Kidney (tissue), 22 donors: ENCODE measurements at places on chromosomes 11 and 22.

- no peaks in the 10 kb centered on the region for H3K27me3 ChIP-seq
- H3K36me3 ChIP-seq, result no peaks in the 10 kb centered on the region
- DNase-seq, result no peak
These were observed 163.6 kb downstream of the GRIK4 start for GRCh38 chr11:120675171-120675570.

GRCh38 chr11:56764976-56765375, 16.5 kb upstream of the OR9G4 start:
- H3K27ac ChIP-seq, result no peak overlapping the region
- DNase-seq, result no peak
- no peaks in the 10 kb centered on the region for H3K4me1 ChIP-seq
- no peak overlapping the region for H3K4me3 ChIP-seq
- no peaks in the 10 kb centered on the region for H3K36me3 ChIP-seq

DNA sequence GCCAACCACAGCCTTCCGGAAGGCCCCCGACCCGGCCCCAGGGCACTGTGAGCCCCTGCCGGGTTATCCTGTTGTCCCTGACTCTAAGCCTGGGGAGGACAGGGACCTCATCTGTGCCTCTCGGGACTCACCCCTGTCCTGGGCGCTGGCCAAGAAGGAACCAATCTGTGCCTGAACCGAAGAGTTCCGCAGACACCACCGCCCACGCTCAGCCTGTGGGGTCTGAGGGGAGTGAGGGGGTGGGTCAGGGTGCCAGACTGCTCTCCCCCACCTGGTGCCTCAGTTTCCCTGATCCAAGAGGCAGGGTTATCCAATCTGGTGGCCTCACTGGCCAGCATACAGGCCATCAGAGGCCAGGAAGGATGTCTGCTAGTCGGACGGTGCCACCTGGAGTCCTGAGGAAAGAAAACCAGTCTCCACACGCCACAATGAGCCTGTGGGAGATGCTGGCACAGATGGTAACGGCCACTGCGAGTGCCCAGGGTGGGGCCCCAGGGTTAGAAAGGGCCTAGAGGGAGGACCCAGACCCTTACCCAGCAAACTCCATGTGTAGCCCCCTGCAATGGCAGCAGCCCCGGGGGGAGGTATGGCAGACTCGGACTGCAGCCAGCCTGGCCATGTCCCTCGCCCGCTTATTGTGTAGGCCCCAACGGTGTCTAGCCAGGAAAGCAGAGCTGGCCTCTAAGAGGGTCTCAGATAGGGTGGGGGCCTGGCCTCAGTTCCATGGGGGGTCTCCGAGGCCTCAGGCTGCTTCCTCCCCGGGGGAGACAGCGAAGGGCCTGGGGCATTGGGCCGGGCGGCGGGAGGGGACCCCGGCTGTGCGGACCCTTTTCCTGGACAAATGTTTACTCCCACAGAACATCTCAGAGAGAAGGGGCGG, 827 bp upstream of the TNNT3 start:
- no peaks in the 10 kb centered on the region for H3K36me3 ChIP-seq
- H3K4me1 ChIP-seq, result no peaks in the 10 kb centered on the region
- no peak overlapping the region for H3K4me3 ChIP-seq
- H3K27me3 ChIP-seq, result no peaks in the 10 kb centered on the region

GRCh38 chr11:119615882-119616196, 113.2 kb downstream of the NECTIN1 start:
- H3K36me3 ChIP-seq, result no peaks in the 10 kb centered on the region
- H3K27ac ChIP-seq, result no peak overlapping the region
- H3K4me3 ChIP-seq, result no peak overlapping the region
- H3K27me3 ChIP-seq, result no peaks in the 10 kb centered on the region
- no peak for DNase-seq
- no peaks in the 10 kb centered on the region for H3K4me1 ChIP-seq

DNA sequence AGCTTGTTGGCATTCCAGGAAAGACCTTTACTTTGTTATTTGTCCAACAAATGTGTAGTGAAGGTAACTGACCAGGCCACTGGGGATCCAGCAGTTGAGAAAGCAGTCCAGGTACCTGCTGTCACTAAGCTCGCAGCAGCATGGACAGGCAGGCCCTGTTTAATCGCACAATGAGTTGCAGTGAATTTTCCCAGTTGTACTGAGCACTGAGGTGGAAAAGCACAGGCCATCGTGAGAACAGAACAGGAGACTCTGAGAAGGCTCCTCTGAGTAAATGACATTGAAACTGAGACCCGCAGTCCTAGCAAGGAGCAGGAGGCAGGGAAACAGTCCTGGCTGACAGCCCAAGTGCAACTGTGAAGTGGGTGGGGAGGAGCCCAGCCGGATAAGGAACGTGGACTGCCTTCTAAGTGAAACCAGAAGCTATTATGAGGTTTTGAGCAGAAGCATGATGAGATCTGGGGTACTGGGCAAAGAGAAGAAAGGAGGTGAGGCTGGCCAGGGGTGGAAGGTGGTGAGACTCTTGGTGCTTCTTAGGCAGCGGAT, 39.8 kb upstream of the CDON start:
- H3K36me3 ChIP-seq, result no peaks in the 10 kb centered on the region
- H3K4me3 ChIP-seq, result no peak overlapping the region
- no peak for DNase-seq
- H3K4me1 ChIP-seq, result no peaks in the 10 kb centered on the region
- H3K27me3 ChIP-seq, result no peaks in the 10 kb centered on the region

- no peaks in the 10 kb centered on the region for H3K4me1 ChIP-seq
- no peaks in the 10 kb centered on the region for H3K27me3 ChIP-seq
- H3K4me3 ChIP-seq, result no peak overlapping the region
- no peak for DNase-seq
- no peaks in the 10 kb centered on the region for H3K36me3 ChIP-seq
These were observed 194.0 kb upstream of the CADM1 start for GRCh38 chr11:115698243-115698642.

DNA sequence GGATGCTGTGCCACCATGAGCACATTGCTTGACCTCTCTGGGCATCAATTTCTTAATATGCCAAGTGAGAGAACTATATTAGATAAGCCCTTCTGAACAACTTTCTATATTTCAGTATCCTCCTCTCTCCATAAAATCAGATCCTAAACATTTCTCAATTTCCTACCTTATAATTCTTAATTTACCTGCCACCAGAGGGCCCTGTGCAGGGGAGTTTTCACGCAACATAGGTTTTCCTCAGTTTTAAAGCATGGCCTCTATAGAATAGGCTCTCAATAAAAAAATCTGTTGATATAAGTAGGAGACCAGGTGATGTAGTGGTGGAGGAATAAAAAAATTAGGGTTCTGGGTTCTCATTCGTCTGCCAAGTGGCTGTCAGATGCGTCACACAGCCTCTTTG, 83.7 kb upstream of the DBX1 start:
- peaks cover under 1% of the 10 kb centered on the region for H3K4me1 ChIP-seq
- no peaks in the 10 kb centered on the region for H3K36me3 ChIP-seq
- no peak for DNase-seq
- no peak overlapping the region for H3K27ac ChIP-seq

DNA sequence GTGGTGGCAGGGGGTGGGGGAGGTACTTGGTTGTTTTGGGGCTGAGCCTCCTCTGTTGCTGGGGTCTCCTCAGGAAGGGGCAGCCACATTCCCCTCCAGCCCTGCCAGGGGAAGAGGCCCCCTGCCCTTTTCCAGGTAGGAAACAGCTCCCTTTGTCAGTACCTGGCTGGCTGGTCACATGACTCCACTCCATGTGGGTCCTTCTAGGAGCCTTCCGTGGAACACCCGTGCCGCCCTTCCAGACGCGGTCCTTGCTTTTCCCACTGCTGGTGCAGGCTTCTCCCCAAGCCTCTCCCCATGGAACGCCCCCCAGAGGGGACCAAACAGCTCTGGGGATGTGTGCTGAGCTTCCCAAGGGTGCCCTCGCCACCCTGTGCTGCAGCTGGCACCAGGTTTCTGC, 19.9 kb downstream of the IFT27 start:
- H3K27ac ChIP-seq, result no peak overlapping the region
- no peak overlapping the region for H3K4me3 ChIP-seq
- no peaks in the 10 kb centered on the region for H3K36me3 ChIP-seq
- no peaks in the 10 kb centered on the region for H3K27me3 ChIP-seq

- no peaks in the 10 kb centered on the region for H3K27me3 ChIP-seq
- no peak overlapping the region for H3K4me3 ChIP-seq
- DNase-seq, result no peak
- no peak overlapping the region for H3K27ac ChIP-seq
These were observed 21.6 kb upstream of the PAK1 start for GRCh38 chr11:77495526-77495925.

GRCh38 chr11:25211635-25212254, 714.9 kb downstream of the LUZP2 start:
- H3K4me3 ChIP-seq, result no peak overlapping the region
- no peak for DNase-seq
- H3K27ac ChIP-seq, result no peak overlapping the region
- H3K27me3 ChIP-seq, result no peaks in the 10 kb centered on the region
- no peaks in the 10 kb centered on the region for H3K4me1 ChIP-seq
- H3K36me3 ChIP-seq, result no peaks in the 10 kb centered on the region

DNA sequence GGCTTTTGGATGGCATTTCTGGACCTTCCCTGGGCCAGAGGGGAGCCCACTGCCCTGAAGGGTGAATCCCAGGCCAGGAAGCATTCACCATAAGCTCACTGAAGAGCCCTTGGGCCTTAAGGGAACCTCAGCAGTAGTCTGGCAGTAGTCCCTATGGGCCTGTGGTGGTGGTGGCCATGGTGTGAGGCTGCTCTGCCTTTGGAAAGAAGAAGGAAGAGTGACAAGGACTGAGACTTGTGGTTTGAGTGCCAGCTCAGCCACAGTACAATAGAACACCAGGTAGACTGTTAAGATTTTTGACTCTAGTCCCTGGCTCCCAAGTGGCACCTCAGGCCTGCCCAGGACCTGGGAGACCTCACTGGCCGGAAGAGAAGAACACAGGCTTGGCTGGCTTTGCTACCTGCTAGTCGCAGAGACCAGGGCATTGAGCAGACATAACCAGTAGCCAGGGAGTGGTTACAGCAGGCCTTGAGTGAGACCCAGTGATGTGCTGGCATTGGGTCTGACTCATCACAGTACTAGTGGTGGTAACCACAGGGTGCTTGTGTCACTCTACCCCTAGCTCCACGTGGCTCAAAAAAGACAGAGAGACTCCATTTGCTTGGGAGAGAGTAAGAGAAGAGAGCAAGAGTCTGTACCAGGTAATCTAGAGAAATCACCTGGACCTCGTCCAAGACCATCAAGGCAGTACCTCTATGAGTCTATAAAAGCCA, 259.8 kb upstream of the BLID start:
- DNase-seq, result no peak
- no peak overlapping the region for H3K4me3 ChIP-seq
- H3K27ac ChIP-seq, result no peak overlapping the region
- H3K36me3 ChIP-seq, result no peaks in the 10 kb centered on the region
- H3K4me1 ChIP-seq, result no peaks in the 10 kb centered on the region
- no peaks in the 10 kb centered on the region for H3K27me3 ChIP-seq

DNA sequence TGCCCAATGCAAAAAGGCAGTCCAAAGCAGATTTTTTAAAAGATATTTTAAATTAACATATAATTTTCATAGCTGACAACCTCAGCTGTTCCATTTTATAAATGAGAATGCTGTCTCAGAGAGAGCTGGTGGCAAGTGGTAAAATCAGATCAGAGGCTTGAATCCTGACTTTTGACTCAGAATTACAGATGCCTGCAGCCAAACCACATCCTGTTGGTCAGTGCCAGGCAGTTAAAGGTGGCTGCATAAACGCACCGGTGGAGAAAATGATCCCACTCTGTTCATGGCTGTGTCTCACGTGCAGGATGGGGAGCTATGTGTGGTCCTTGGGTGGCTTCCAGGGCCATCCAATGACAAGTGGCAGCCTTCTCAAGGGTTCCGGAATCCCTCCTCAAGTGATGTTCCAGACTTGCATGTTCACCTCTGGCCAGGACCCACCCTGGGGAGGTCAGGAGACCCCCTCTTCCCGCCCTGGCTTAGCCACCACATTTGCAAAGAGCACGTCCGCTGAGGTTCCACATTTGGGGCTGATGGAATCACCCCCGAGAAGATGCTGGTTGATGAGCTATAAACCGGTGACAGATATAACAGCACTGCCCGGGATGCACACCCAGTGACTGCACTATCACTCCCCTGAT, 155.5 kb downstream of the SHANK2 start:
- no peak overlapping the region for H3K4me3 ChIP-seq
- H3K36me3 ChIP-seq, result peaks cover 3% of the 10 kb centered on the region
- DNase-seq, result peak; percentile 36

- H3K27ac ChIP-seq, result no peak overlapping the region
- H3K4me3 ChIP-seq, result no peak overlapping the region
- H3K4me1 ChIP-seq, result peaks cover 4% of the 10 kb centered on the region
- no peaks in the 10 kb centered on the region for H3K27me3 ChIP-seq
- H3K36me3 ChIP-seq, result no peaks in the 10 kb centered on the region
- DNase-seq, result no peak
These were observed 27.7 kb upstream of the SHANK2 start for GRCh38 chr11:71279916-71280645.

DNA sequence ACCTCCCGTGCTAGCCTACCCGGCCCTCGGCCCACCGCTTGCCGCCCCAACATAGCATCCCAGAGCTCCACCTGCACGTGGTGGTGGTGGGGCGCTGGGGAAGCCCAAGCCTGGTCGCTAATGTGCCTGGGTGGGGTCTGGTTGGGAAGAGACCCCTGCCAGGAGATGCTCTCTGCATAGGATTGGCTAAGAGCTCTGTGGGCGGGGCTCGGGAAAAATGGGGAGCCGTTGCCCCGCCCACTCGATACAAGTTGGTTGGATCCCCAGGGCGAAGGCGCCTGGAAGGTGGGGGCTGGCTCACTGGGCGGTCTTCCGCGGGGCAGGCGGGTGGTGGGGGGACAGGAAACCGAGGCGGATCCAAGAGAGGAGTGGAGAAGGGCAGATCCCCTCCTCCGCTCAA, 7.6 kb downstream of the LRRC10B start:
- no peaks in the 10 kb centered on the region for H3K27me3 ChIP-seq
- no peak overlapping the region for H3K4me3 ChIP-seq
- no peak for DNase-seq
- H3K36me3 ChIP-seq, result no peaks in the 10 kb centered on the region
- no peak overlapping the region for H3K27ac ChIP-seq

DNA sequence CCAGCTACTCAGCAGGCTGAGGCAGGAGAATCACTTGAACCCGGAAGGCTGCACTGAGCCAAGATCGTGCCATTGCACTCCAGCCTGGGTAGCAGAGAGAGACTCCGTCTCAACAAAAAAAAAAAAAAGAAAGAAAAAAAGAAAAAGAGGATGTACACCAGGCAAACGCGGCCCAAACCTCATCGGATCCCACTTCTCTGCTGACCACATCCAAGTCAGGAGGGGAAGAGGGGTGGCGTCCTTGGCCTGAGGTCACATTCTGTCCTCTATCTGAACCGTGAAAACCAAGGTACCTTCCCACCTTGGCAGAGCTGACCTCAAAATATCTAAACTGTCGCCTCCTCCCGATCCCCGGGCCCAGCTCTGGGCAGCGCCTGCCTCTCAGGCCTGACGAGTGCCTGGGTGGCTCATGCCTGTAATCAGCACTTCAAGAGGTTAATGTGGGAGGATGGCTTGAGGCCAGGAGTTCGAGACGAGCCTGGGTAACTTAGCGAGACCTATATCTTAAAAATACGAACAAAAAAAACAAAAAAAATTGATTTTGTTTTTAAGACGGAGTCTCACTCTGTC, 25.1 kb downstream of the RGL4 start:
- no peaks in the 10 kb centered on the region for H3K27me3 ChIP-seq
- peaks cover 8% of the 10 kb centered on the region for H3K36me3 ChIP-seq
- no peak for DNase-seq
- peak overlapping the region; percentile 77 for H3K4me3 ChIP-seq

- no peaks in the 10 kb centered on the region for H3K27me3 ChIP-seq
- H3K27ac ChIP-seq, result no peak overlapping the region
- DNase-seq, result no peak
- H3K36me3 ChIP-seq, result no peaks in the 10 kb centered on the region
These were observed 177.8 kb upstream of the MPPED2 start for GRCh38 chr11:30763951-30764350.

- no peaks in the 10 kb centered on the region for H3K4me1 ChIP-seq
- H3K36me3 ChIP-seq, result no peaks in the 10 kb centered on the region
- no peak overlapping the region for H3K27ac ChIP-seq
- H3K4me3 ChIP-seq, result no peak overlapping the region
- no peaks in the 10 kb centered on the region for H3K27me3 ChIP-seq
These were observed 662.5 kb upstream of the TENM4 start for GRCh38 chr11:80103142-80103859.
